ENCODE measurements at places on chromosomes 2 and 18.
A peak's percentile ranks its signal among the peaks of the same experiment; 100 is the strongest.

GRCh38 chr2:109380502-109381326, 233.1 kb downstream of the SEPTIN10 start:
- DNase-seq: no peak

DNA sequence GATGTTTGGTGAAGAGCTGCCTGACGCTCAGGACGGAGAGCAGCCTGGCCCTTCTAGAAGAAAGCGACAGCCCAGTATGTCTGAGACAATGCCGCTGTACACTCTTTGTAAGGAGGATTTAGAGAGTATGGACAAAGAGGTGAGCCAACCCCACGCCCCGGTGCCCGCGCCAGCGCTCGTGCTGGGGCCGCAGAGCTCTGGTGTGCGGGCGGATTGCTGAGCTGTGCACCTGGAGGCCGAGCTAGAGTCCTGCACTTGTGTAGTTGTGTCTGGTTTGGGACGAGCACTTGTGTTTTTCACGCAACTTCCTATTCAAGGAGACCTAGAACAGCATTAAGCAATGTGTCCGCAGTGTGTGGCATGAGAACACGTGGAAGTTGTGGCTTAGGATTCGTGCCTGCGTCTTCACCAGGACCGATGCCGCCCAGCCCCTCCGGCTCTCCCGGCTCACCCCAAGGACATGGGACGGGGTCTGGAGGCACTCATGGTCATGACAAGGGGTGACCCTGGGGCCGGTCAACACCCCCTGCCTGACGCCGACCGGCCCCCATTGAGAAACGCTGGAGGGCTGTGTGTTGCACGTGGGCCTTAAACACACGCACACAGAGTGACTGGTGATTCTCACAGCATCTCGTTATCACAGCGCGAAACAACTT, 49.5 kb downstream of the CTDP1 start:
- DNase-seq: no peak

DNA sequence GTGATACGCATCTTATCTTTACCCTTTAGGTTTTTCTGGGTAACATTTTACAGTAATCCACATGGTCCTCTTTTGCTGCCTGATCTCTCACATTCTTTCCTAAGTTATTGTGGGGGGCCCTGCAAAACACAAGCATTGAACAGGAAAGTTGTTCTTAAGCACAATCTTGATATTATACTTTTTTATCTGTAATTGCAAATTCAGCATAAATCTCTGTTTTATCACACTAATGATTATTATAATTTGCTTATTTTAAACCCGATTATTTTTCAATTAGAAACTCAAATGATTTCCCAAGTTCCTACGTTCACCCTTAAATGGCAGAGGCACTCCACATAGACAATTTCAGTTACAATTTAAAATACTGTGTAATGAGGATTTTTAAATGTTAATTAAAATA, 386.0 kb upstream of the GYPC start:
- DNase-seq: no peak

DNA sequence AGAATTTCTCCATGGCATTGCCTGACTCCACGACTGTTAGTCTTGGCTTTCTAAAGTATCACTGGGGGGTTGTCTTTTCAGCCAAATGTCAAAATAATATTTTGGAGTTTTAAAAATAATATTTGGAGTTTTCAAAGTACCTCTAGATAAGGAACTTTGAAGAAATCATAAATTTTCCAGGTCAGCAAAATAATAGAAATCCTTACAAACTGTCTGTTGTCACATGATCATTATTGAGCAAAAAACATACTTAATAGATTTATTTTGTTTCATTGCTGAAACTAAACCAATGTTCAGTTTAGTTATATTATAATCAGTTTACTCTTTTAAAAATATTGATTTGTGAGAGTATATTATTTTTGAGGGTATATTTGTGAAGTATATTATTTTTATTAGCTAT, 85.7 kb downstream of the APLF start:
- DNase-seq: no peak

DNA sequence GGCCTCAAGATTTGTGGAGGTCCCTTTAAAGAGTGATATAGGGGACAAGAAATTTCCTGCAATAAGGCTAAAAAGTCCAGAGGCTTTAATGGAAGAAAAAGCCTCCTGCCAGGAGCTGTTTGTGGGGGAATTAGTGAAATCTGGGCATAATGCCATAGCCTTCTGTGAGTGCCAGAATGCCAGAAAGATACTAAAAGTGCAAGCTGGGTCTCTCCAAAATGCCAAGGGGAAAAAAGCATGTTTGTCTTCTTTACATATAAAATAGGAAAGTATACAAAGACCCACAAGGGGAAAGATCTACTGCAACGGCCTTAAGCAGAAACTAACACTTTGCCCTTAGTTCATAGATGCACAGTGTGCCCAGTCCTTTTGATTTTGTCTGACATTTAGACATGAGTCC, 647.7 kb upstream of the ZNF804A start:
- DNase-seq: no peak

GRCh38 chr2:68282811-68283418, 30.6 kb upstream of the PPP3R1 start:
- DNase-seq: peak; percentile 30

DNA sequence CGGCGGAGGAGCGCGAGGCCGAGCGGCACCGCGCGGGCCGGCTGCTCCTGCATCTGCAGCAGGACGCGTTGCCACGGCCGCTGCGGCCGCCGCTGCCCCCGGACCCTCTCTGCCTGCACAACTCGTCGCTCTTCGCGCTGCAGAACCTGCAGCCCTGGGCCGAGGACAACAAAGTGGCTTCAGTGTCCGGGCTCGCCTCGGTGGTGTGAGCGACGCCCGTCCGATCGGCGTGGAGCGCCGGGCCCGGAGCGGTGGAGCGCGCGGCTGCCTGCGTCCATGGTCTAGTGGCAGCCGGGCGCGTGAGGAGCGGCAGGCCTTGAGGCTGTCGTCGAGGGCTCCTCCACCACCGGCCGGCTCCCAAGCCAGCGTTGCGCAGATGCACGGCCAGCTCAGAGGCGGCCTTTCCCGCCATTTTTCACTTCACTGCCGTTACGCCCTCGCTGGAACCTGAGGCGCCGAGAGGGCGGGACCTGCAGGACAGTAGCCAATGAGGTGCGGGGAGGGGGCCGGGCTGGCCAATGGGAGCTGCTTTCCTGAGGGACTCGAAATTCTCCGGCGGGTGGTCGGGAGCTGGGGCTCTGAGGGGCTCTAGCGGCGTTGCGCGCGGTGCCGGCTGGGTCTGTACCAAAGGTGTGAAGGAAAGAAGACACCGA, 1.9 kb downstream of the TLX2 start:
- DNase-seq: peak; percentile 58

- DNase-seq: peak; percentile 91
These were observed 7.5 kb upstream of the GBX2 start for GRCh38 chr2:236175548-236176150.

DNA sequence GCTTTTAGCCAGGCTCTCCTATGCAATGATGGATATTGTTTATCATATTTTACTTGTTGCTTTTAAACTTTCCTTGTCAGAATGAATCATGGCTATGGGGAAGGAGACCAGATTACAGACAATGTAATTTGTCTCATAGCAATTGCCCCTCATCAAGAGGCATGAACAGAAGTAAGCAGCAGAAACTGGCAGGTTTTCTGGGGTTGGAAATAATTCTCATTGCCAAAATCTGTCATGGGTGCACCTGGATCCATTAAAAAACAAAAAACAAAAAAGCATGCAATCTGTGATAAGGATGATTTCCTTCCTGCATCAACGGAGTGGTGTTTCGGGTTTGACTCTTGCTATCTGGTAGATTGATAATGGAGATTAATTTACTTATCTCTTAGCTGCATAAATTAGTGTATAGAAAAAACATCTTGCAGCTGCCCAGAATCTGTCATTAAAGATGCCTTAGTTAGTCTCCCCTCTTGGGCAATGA, 419.6 kb downstream of the SOX11 start:
- DNase-seq: no peak

- DNase-seq: no peak
These were observed 1337.2 kb upstream of the NRXN1 start for GRCh38 chr2:52369178-52369577.

- DNase-seq: no peak
These were observed 511.9 kb upstream of the TNP1 start for GRCh38 chr2:217371781-217372213.

- DNase-seq: no peak
These were observed 224.2 kb downstream of the AGPS start for GRCh38 chr2:177616731-177617130.

DNA sequence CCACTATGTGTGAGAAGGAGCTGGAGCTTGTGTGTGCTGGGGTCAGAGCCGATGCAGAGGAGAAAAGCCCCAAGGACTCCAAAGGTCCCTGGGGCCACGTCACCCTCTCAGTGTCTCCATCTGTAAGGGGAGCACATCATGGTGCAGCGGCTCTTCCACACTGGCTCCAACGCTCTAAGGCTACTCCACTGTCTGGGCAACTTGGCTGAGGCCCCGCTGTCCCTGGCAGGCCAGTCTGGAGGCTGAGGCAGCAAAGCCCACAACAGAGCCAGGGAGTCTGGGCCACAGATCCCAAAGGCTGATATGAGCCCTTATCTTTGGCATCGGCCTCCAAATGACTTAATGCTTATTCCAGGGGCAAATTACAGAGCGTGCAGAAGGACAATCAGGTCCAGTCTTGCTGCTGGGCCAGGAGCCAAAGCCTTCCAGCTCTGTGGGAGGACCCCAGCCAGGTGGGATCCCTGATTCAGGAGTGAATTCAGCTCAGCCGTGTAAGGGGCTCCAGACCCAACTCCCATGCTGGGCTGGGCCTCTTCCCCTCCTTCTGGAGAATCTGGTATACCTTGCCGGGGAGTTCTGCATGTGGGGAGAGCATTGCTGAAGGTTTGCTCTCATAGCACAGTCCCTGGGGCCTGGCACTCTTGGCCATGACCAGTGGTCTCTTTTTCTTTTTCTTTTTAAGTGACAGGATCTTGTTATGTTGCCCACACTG, 1.8 kb upstream of the DUSP2 start:
- DNase-seq: no peak

DNA sequence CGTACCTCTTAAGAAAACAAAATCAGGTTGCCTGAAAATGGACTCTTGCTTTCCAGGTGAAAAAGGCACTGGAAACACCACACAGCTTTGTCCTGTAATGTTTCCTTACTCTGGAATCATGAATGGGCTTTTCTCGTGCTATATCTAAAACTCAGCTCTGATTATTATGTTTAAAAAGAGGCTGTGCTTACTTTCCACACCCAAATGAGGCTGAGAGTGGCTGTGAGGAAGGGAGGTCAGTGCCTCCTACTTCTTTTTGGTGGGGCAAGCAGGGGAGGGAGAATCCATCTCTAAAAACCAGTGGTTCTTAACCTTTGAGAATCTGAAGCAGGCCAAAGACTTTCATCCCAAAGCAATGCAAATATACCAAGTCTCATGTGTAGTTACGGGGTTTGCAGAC, 148.6 kb downstream of the FAM210A start:
- DNase-seq: peak; percentile 58

DNA sequence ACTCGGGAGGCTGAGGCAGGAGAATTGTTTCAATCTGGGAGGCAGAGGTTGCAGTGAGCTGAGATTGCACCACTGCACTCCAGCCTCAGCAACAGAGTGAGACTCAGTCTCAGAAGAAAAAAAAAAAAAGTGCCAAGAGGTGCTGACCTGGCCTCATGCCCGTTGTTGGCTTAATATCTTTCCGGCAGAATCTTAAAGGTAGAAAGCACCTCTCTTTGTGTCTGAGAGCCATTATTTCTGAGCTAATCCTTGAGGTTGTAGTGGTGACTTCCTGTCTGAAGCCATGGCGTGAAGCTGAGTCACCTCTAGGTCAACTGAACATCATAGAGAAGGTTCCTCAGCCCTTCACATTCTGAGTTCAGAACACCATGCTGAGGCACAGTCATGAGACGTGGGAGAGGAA, 60.4 kb downstream of the WDSUB1 start:
- peak; percentile 87 for DNase-seq

DNA sequence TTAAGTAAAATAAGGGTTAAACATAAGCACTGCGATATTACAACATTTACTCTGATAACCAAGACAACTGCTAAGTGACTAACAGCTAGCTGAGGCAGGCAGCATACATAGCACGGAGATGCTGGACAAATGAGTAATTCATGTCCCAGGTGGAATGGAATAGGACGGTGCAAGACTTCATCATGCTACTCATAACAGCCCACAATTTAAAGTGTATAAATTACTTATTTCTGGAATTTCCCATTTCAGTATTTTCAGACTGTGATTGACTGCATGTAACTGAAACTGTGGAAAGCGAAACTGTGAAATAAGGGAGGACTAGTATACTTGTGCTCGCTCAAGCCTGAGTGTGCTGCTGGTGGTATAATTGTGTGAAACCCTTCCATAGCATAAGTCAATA, 12.9 kb downstream of the IER3IP1 start:
- no peak for DNase-seq

DNA sequence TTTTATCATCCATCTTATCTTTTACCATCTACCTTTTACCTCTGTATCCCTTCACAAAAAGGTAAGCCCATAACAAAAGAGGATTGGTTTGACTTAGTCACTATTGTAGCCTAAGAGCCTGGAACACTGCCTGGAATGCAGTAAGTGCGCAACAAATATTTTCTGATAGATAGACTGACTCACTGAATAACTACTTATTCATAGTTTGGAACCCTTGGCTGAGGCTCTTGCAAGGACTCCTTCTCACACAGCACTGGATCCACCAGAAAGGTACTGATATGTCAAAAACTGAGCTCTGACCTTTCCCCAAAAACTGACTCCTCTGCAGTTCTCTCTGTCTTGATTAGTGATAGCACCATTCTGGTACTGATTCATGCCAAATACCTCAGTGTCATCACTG, 426.7 kb downstream of the SETBP1 start:
- DNase-seq: no peak

DNA sequence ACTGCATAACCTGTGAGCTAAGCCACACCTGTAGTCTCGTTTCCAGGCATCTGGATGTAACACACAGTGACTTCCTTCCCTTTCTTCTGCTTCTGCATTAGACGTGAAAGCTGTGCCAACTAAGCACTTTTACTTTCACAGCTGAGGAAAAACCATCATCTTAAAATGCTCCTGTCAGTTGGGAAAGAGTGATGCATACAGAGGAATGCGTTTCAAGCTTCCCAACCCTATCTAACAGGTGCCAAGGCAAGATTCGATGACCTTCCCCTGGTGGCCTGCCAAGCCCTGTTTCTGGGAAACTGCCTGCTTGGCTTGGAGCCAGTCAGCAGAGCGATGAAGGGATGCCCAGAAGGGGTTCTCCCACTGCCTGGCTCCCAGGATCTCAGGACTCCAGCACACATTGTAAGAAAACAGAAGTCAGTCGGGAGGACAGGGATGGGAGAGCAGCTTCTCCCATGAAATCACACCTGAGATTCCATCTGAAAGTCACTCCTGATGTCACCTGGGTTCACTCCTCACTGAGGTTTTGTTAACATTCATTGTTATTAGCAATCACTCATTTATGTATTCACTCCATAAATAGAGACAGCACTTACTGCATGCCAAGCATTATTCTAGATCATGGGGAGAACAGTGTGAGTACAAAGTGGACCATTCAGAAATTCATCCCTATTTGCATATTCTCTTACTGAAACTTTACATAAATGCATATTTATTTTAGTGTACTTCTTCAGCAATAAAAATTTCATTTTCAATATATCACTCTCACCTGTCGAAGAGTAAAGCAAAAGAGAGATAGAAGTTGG, 64.1 kb downstream of the DTNA start:
- DNase-seq: no peak

Data from inflammatory macrophage (primary cell).